ENCODE measurements at places on chromosomes 16 and 17. TPM values are rescaled to one million over a fixed set of nuclear protein-coding genes. Genes with fewer than 3 reads are reported as not detected.

The KRTAP9-8 gene
- total RNA-seq, result not detected

The SLC35G6 gene
- total RNA-seq, result not detected

The NSRP1 gene
- 13.8 TPM for total RNA-seq

The COX4I1 gene
- total RNA-seq, result 260 TPM

The CCDC144A gene
- 5.7 TPM for total RNA-seq

The EPOP gene
- 3.0 TPM for total RNA-seq

The GGNBP2 gene
- 38.3 TPM for total RNA-seq

The TUBB3 gene
- 0.67 TPM for total RNA-seq

The TBC1D28 gene
- not detected for total RNA-seq

The SMCR8 gene
- total RNA-seq, result 11.5 TPM

GRCh38 chr17:2172999-2173398 lies 118.1 kb downstream of the HIC1 start:
- DNase-seq, result no peak
- H3K27ac ChIP-seq, result peak overlapping the region; percentile 96
- no peak overlapping the region for H3K4me3 ChIP-seq

- no peak overlapping the region for H3K27ac ChIP-seq
- H3K4me3 ChIP-seq, result no peak overlapping the region
- no peaks in the 10 kb centered on the region for H3K27me3 ChIP-seq
Measured at GRCh38 chr17:63019138-63019873, 53.3 kb downstream of the TANC2 start.

DNA sequence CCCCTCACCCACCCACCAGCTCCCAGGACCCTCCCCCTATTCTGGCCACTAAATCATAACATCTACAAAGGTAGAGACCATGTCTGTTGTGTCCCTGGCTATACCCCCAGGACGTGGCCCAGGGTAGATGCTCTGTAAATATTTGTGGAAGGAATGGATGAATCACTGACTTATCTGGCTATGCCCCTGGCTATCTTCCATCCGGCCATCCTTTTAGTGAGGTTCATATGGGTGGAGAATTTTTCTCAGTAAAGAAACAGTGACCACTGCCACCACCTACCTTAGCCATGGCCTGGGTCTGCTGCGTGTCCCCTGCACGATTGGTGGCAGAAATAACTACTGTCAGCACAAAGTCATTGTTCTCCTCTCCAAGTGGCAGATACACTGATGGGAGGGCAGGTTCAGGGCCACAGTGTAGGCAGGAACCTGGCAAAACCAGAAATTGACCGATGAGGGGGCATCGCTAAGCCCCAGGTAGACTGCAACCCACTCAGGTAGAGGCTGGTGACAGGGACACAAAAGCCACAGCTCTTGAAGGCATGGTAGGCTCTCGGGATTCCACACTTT lies 63.1 kb upstream of the BCO1 start:
- no peaks in the 10 kb centered on the region for H3K36me3 ChIP-seq
- H3K27me3 ChIP-seq, result no peaks in the 10 kb centered on the region
- H3K27ac ChIP-seq, result no peak overlapping the region
- no peak overlapping the region for H3K4me3 ChIP-seq
- no peaks in the 10 kb centered on the region for H3K4me1 ChIP-seq

DNA sequence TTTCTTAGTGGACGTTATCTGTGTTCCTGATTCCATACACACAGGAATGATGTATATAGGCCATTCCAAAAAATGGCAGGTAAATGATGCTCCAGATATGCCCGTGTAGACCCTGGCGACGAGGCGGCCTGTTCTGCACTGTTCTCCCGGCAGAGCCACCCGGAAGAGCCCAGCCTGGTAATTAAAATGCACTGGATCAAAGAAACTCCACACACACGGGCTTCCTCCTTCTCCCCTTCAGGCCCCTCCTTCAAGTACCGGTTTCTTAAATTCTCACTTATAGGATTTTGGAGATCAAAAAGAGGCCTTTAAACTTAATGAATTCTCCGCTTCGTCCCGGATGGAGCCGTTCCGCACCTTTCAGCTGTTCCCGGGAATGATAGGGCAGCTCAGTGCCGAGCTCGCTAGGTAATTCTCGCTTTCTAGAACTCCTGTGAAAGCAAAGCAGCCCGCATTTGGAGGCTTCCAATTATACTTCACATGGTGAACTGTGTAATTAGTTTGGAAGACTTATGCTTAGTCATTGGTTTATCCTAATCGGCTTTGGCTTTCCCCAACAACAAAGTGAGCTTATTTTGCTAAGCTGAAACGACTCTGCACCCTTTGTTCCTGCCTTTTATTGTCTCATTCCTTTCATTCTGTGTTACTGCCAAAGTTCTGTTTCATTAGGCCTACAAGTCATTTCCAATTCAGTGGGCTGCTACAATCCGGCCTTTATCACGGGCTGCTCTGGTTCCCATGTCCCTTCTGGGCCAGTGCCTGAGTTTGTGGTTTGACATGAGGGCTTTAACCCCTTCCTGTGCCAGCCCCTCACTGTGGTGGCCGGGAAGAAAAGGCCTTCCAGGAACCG lies 150.0 kb downstream of the MSI2 start:
- no peak for DNase-seq
- H3K27me3 ChIP-seq, result no peaks in the 10 kb centered on the region
- peaks cover 5% of the 10 kb centered on the region for H3K36me3 ChIP-seq
- no peak overlapping the region for H3K27ac ChIP-seq
- H3K4me3 ChIP-seq, result no peak overlapping the region
- no peaks in the 10 kb centered on the region for H3K4me1 ChIP-seq

DNA sequence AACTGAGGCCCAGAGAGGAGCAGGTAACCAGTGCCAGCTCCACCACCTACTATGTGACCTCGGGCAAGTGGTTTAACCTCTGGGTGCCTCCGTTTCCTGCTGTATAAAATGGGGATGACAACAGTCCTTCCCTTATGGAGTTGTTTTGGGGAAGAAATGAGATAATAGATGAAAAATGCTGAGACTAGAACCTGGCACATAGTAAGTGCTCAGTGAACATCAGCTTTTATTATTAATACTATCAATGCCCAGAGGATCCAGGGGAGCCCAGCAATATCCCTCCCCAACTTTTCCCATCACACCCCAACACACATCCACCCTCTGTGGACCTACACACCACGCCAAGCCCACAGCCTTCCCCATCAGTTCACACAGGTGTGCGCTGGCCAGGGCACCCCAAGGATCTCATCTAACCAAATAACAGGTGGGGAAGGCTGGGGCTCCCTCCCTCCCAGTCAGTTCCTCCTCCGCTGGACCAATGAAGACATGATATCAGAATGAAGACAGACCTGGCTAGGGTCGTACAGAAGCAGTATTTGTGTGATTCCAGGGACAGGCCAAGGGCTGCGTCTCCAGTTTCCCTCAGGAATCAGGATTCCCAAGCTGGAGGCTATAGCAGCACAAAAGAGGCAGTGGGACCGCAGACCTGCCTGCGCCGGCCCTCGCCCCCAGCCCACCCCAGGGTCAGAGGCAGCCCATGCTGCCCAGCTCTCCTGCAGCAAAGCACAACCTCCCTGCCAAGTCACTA lies 1.8 kb downstream of the ATP2A3 start:
- H3K36me3 ChIP-seq, result no peaks in the 10 kb centered on the region
- DNase-seq, result no peak
- peak overlapping the region; percentile 6 for H3K27ac ChIP-seq
- no peak overlapping the region for H3K4me3 ChIP-seq
- H3K27me3 ChIP-seq, result no peaks in the 10 kb centered on the region

DNA sequence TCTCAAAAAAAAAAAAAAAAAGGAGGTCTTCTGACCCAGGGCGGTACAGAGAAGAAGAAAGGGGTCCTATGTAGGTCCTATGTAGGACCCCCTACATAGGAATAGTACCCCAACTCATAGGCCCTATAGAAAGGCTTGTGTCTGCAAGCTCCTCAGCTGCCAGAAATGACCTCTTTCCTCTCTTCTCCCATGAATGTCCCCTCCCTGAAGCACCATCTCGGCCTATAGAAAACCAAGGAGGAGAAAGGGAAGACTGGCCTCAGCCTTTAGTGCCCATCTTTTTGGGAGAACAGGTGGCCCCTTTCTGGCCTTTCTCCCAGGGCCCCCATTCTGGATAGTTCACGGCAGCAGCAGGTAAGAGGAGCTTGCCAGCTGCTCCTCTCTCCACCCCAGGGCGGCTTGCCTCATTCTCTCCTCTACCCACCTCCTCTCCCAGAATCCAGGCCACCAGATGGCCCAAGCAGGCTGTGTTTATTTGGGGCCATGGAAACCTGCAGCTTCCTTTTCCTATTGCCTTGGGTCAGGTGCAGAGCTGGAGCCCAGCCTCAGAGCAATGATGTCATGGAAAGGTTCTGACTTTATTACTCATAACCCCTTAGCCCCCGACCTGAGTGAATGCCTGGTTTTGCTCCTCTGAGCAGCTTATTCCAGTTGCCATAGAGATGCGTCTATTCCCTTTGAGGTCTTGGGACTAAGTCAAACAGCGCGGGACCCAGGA lies 1.6 kb upstream of the MRPL58 start:
- no peak for DNase-seq
- no peaks in the 10 kb centered on the region for H3K36me3 ChIP-seq
- peaks cover 12% of the 10 kb centered on the region for H3K4me1 ChIP-seq
- H3K4me3 ChIP-seq, result no peak overlapping the region
- no peaks in the 10 kb centered on the region for H3K27me3 ChIP-seq

- no peaks in the 10 kb centered on the region for H3K27me3 ChIP-seq
- no peak overlapping the region for H3K27ac ChIP-seq
- DNase-seq, result no peak
- H3K4me3 ChIP-seq, result no peak overlapping the region
- no peaks in the 10 kb centered on the region for H3K36me3 ChIP-seq
Measured at GRCh38 chr17:46868689-46869187, 17.4 kb downstream of the WNT9B start.

GRCh38 chr16:88387180-88387765 lies 4.5 kb downstream of the ZNF469 start:
- H3K4me1 ChIP-seq, result no peaks in the 10 kb centered on the region
- peak overlapping the region; percentile 81 for H3K27ac ChIP-seq
- H3K4me3 ChIP-seq, result no peak overlapping the region
- no peaks in the 10 kb centered on the region for H3K36me3 ChIP-seq

DNA sequence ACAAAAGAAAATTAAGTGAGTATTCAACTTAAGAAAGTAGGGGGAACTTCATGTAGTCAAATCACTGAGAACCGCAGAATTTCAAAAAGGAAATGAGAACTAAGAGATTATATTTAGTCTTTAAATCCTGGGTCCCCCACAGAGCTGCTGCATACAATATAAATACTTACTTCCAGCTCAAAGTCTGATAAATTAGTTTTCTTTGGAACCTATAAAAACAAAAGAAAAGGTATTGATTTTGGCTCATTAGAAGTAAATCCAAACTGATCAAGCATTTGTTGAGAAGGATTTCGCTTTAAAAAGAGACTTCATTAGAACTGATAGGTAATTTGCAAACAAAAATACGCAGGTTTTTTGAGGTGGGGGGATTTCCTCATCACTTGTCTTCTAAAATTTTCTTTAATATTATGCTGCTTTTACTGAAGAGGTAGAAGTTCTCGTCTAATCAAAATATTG lies 21.9 kb downstream of the PARN start:
- H3K36me3 ChIP-seq, result peaks cover 56% of the 10 kb centered on the region
- H3K27me3 ChIP-seq, result no peaks in the 10 kb centered on the region
- H3K4me3 ChIP-seq, result no peak overlapping the region
- peaks cover 5% of the 10 kb centered on the region for H3K4me1 ChIP-seq

GRCh38 chr17:16924696-16925440 lies 47.0 kb downstream of the TNFRSF13B start:
- no peak overlapping the region for H3K4me3 ChIP-seq
- peak; percentile 18 for DNase-seq
- no peak overlapping the region for H3K27ac ChIP-seq
- no peaks in the 10 kb centered on the region for H3K4me1 ChIP-seq
- no peaks in the 10 kb centered on the region for H3K36me3 ChIP-seq
- no peaks in the 10 kb centered on the region for H3K27me3 ChIP-seq
